Sigmoid colon (tissue), 7 donors: ENCODE measurements at places on chromosomes 3 and 15. TPM values are rescaled to one million over a fixed set of nuclear protein-coding genes. Genes with fewer than 3 reads are reported as not detected.

Gene TMEM108
- total RNA-seq = 0.82 TPM

Gene GASK1A
- 8.1 TPM for total RNA-seq

Gene DLL4
- 5.4 TPM for total RNA-seq

Gene ZNF385D
- 2.0 TPM for total RNA-seq

Gene P2RY14
- total RNA-seq = 8.3 TPM

Gene THSD4
- 1.4 TPM for total RNA-seq

Gene GATA2
- 6.4 TPM for total RNA-seq

Gene SLC28A2
- total RNA-seq = not detected

Gene TNIK
- 21.3 TPM for total RNA-seq

Gene CYP19A1
- 0.71 TPM for total RNA-seq

Gene CACNA1D
- 4.8 TPM for total RNA-seq

Gene LRRC2
- 3.6 TPM for total RNA-seq

Gene DNAH12
- 0.27 TPM for total RNA-seq

- no peak for DNase-seq
Measured at GRCh38 chr3:74523811-74524210, 90.6 kb downstream of the CNTN3 start.

- no peak for DNase-seq
Measured at GRCh38 chr3:17535274-17535673, 207.2 kb downstream of the TBC1D5 start.

DNA sequence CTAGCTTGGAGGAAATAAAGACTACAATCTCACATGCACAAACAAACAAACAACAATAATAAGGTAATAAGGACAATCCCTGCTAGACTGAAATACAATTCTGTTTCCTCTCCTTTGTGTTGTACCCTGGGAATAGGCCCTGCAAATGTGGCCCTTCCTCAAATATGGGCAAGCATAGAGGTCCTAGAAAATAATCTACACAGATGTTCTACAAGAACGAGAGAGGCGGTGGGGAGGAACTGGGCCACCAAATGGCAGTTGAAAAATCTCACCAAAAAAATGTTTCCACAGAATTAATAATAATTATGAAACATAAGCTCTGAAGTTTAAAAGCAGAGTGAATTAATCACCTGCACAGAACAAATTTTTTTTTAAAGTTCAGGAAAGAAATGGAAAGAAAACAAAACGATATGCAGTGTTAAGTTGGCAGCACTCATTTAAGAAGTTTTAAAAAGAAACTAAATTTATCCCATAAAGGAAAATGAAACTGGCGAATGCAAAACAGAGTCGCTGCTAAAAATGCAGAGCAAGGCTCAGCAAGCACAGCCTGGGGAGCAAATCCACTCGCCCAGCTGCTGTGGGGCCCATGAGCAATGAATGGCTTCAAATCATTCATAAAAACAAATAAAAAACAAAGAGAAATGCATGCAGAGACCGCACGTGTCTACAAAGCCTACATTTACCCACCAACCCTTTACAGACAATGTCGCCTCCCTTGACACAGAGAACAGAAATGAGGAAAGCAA lies 475.4 kb downstream of the OCA2 start:
- DNase-seq = no peak

DNA sequence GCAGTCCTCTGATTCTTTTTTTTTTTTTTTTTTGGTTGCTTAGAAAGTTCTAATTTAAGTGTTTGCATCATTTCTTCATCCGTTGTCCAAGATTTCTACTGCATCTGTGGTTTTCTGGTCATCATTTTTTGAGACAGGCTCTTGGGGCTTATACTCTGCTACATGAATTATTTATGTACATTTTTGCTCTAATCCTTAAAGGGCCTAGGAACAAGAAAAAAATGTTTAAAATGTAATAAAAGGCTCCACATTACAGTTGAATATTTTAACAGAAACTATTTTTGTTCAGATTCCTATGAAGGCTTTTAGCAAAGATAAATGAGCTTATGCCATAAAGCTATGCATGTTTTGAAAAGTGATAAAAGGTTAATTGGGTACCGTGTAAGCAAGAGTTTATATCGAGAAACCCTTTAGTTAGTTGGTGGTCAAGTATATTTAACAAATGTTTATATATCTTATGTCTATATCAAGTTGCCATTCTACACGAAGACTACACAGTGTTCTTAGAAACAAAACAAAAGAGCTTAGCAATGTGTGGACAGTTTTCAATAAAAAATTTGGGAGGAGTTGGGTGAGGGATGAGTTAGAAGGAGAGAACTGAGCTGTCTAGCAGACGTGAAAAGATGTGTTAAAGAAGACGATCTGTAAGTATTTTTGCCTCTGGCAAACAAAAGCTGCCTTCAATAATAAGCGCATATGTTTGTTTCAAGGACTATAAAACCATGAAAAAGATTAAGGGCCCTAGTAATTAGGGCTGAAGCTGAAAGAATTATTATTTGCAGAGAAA lies 563.6 kb upstream of the NAALADL2 start:
- no peak for DNase-seq

GRCh38 chr3:53074366-53074696 lies 28.5 kb upstream of the SFMBT1 start:
- peak; percentile 48 for DNase-seq

DNA sequence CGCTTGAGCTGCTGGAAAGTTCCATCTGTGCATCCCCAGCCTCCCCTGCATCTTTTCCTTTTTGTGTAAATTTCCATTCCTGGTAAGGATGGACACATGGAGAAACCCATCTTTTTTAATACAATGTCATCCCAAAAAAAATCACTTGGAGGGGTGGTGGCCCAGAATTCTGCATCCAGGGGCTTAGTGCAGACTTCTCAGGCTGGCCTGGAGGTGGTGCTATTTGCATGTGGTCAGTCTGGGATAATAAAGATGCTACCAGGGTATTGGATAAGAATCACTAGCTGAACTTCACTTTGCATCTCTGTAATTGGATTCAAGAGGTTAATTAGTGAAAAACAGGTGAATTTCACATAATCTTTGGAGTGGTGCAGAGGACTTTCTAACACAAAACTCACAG lies 1.8 kb upstream of the ZSCAN2 start:
- DNase-seq = no peak

DNA sequence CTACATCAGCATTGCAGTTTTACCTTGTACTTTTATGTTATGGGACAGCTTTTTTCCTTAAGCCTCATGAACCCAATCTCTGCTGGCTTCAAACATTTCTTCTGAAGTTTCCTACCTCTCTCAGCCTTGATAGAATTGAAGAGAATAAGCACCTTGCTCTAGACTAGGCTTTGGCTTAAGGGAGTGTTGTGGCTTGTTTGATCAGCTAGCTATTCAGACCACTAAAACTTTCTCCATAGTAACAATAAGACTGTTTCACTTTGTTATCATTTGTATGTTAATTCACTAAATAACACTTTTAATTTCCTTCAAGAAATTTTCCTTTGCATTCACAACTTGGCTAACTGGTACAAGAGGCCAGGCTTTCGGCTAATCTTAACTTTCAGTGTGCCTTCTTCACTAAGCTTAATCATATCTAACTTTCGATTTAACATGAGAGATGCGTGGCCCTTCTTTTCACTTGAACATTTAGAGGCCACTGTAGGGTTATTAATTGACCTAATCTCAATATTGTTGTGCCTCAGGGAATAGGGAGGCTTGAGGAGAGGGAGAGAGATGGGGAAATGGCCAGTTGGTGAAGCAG lies 8.1 kb upstream of the TIGIT start:
- DNase-seq = no peak

DNA sequence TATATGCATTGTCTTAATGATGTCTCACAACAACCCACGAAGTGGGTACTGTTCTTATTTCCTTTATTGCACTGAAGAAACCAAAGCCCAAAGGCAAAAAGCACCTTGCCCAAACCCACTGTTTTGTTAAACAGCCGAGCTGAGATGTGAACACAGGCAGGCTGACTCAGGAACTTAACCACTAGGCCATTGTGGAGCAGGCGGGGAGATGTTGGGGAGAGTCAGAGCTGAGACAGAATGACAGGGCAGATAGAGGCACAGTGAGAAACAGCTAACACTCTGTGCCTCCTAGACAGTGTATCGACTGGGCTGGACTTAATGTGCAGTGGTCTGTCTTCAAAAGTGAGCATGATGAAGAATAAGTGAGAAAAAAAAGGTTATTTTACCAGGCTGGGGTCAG lies 56.5 kb downstream of the RPLP1 start:
- no peak for DNase-seq

DNA sequence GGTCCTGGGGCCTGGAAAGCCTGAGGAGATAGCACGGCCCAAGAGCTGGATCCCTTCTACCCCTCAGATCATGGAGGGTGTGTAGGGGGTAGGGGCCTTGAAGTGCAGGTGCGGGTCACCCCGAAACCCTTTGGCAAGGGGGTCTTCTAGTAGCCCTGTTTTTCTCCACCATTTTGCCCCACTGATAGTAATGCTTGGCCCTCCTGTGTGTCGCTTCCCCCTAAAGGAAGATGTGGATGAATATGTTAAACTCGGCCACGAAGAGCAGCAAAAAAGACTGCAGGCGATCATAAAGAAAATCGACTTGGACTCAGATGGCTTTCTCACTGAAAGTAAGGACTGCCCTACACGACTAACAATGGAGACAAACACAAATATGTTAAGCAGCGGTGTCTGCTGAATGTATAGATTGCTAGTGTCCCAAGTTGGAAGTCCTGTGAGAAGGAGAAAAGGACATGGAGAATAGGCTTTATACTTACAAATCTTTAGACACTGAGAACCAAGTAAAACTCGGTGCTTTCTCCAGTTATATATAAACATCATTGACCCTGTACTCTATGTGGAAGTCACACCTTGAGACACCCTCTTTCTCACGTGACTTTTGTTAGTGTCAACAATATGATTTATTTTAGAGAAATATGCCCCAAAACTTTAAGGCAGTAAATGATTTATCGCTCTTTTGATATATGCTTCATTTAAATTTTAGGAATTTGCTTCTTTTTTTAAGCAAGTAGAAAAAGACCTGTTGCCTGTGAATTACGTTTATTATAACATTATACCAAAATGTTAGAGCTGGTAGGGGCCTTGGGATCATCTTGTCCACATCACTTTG lies 802 bp downstream of the RCN2 start:
- no peak for DNase-seq

DNA sequence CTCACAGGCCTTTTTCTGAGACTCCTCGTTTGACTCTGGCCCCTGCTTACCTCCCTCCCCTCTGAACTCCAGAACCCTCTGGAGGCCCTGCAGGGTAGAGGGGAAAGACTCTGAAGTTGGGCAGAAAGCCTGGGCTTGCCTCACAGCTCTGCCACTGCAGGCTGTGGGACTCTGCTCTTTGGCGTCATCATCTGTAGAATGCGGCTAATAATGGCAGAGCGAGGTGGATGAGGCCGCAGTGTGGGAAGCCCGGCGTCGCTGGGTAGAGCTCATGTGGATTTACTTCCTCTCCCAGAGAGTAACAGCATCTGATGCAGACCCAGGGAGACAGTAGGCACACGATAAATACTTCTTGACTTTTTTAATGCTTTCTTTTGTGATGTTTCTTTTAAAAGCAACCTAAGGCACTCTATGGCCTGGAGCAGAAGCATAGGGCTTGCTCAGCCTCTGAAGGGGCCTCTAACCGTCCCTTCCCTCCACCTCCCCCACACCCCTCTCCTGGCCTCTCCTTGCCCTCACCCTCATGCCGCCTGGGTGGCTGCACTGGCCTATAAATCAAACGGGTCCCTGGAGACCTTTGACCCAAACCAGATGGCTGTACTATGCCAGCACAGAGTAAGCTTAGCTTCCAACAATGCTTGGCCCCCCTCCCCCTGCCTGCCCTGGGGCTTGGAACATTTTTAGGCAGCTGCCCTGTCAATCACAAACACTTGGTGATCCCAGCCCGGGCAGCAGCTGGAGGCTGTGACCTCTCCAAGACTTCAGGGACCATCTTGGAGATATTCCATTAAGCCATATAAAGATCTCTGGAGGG lies 32.9 kb downstream of the SPSB4 start:
- no peak for DNase-seq

DNA sequence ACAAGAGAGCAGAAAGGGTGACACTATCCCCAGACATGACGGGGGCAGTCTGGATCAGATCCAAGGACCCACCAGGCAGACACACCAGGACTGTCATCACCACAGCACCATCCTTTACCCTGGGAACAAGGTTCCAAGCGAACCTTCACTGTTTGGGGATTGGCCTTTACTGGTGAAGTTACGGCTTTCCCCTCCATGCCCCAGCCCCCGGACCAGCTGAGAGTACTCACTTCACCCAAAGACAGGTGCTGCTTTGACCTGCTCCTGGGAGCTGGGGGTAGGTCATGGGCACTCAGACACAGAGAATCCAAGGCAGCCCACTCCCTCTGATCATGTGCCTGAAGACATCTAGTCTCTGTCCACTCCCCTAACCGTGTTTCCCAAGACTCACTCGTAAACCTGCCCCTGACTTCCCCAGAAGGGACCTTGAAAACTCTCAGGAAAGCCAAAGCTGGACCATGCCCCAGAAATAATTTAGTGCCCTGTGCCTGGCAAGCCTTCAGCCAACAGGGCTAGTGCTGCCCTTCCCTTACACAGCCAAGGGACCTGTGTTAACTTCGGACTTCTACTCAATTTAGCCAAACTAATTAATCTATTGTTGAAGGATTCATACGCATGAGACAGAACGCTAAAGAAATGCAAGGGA lies 2.8 kb downstream of the RRP9 start:
- DNase-seq = peak; percentile 46

DNA sequence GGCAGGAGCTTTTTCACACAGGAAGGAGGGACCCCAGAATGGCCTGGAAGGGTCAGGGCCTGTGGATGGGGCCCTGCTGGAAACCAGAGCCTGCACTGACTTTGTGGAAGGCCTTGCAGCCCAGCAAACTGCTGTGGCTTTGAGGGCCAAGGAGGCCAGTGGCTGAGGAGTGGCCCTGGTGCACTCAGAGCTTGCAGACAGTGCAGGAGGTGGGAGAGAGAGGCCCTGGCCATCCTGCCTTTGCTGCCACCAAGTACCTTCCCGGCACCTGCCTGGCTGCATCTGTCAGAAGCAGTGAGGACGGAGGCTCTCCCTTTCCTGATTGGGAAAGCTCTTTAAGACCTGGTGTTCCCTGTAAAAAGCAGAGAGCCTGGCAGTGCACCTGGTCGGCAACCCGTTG lies 6.4 kb downstream of the PSTPIP1 start:
- DNase-seq = no peak

DNA sequence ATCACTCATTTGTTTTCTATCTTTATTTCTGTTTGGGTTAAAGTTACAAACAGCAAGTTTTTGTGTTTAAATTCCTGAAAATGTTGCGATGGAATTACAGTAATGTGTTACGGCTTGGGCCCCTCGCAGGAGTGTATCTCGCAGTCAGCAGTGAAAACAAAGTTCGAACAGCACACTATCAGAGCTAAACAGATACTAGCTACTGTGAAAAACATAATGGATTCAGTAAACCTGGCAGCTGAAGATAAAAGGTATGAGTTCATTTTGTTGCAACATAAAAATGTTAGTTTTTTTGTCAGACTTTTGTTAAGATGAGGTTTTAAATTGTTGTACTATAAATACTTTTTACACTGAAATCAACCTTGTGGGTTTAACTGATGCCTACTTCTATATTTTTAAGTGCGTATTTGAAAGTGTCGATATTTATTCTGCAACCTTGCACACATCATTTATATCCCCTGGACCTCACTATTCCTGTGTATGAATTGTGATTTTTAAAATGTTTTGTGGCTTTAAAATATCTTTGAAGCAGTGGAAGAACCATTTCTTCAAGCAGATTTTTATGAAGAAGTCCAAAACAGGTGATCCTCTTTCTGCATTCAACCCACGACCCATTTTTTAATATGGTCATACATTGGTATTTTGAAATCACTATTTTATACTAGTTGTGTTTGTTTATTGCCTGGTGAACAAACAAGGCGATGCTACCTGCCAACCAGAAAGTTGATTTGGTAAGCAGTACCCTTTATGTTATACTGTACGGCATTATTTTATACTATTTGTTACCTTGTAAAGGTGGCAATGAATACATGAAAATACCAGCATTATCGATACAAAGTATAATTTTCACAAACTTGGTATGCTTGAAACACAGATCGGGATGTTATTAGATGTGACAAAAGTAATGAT lies 27.8 kb downstream of the MFN1 start:
- no peak for DNase-seq
